Large intestine (tissue), 12 donors: ENCODE measurements at places on chromosomes 7 and 10.

DNA sequence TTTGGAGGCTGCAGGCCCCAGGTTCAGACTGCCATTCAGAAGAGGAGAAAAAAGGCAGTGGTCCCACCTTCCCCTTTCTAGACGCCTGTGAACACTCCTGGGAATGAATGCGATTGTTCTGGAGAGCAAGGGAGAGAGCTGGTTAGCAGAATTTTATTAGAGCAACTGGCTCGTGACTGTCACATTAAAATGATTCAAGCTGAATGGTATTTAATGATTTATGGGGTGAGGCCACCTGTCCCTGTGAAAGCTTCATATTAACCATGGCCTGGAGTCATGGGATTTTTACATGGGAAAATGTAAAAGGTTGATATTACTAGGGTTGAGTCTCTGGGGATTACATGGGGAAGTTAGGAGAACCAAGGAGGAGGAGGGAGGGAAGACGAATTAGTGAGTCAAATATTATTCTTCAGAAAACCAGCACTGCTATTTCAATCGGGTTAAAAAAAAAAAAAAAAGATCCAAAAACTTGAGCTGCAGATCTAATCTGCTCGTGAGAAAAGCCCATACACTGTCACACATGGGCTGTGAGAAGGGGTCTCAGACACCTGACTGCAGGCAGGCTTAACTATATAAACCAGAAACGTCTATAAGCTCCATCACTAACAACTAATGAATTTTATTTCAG lies 8.3 kb downstream of the CXCL12 start:
- no peak for DNase-seq

- DNase-seq: peak; percentile 60
Measured at GRCh38 chr7:130901209-130901783, 167.3 kb upstream of the KLF14 start.

DNA sequence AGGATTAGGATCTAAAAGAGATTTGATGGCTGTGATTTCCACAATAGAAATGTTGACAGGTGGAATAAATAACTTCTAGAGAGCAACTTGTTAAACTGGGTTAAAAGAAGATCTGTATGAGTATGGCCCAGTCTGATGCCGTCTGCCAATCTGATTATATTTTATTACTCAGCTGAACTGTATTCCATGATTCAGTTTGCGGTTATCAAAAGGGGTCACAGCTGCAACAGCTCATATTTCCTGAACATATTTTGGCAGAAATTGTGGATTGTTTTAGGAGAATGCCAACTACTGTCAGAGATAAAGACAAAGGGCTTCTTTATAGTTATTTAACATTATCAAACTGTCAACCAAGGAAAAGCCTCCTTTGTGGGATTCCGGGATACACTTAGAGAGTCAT lies 244.8 kb upstream of the MINDY3 start:
- DNase-seq: no peak

DNA sequence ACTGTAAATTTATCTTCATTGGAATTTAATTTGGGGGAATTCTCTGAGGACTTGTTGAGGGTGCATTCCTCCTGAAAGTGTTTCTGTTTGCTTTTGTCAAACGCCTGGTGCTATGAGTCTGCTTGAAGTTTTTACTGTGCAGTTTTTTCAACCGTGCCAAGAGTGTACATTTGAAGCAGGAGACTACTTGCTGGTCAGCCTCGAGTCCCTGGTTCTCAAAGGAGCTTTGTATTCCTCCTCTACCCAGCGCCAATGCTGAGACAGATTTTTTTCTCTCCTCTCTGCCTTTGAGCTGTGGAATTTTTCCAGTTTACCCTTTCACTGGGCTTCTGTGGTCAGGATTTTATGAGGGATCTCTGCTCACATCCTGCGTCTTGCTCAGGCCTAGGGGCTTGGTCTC lies 62.1 kb downstream of the NPY start:
- DNase-seq: no peak

DNA sequence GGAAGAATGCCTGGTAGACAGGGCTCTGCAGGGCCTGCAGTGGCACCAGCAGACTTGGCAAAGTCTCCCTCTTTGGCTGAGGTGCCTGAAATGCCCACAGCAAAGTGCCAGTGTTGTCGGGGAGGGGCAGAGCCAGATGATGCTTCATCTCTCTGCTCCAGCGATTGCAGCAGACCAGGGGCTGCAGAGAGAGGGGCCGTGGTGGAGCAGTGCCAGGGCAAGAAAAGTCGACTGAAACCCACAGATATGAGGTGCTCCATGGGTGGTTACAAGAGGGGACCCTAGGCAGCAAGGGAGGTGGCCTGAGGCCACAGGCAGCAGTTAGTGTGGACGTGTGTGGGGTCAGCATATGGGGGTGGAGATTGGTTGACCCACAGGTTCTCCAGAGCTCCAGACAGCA lies 123.5 kb upstream of the SHH start:
- no peak for DNase-seq

GRCh38 chr7:105816954-105817615 lies 59.3 kb downstream of the ATXN7L1 start:
- no peak for DNase-seq

DNA sequence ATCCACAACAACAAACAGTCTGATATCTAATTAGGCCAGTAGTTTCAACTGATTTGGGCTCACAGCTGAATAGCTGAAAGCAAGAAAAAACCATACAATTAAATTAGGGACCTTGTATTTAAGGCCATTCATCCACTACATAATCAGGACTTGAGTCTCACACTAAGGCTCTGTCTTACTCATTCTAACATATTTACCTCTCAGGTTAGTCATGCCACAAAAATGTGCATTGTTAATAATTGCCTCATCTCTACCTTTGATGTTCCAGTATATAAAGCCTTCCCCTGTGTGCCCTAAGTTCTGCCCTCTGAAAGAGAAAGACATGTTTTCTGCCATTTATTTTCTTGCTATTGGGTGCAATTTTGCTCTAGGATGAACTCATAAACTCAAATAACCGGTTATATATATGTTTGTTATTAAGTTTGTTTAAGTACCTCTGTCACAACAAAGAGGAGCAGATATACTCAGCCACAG lies 5.3 kb upstream of the C1GALT1 start:
- DNase-seq: peak; percentile 94

DNA sequence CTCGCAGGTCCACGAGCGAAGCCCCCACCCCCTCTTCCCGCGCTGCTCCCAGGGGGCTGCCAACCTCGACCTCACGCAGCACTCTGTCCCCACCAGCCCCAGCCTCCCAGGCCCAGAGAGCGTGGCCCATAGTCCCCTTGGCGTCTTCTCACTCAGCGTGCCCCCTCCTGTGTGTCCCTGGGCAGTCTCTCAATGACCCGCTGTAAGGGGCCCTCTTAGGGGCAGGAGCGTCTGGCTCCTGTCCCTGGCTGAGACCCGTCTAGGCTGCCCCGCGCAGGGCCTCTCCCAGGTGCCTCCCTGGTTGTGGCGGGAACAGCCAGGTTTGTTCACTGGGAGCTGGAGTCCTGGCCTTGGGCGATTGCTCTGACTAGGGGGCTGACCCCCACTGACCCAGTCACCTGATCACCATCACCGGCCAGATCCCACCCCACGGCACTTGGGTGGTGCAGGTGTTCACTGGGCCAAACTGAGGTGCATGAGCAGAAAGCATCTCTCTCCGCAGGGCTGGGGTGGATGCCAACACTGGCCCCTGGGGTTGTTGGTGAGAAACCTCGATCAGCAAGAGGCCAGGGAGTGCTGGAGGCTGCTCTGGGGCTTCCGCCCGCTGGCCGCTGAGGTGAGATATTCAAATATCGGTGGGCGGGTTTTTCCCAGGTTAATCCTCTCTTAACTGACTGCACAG lies 12.6 kb upstream of the WDFY4 start:
- no peak for DNase-seq

DNA sequence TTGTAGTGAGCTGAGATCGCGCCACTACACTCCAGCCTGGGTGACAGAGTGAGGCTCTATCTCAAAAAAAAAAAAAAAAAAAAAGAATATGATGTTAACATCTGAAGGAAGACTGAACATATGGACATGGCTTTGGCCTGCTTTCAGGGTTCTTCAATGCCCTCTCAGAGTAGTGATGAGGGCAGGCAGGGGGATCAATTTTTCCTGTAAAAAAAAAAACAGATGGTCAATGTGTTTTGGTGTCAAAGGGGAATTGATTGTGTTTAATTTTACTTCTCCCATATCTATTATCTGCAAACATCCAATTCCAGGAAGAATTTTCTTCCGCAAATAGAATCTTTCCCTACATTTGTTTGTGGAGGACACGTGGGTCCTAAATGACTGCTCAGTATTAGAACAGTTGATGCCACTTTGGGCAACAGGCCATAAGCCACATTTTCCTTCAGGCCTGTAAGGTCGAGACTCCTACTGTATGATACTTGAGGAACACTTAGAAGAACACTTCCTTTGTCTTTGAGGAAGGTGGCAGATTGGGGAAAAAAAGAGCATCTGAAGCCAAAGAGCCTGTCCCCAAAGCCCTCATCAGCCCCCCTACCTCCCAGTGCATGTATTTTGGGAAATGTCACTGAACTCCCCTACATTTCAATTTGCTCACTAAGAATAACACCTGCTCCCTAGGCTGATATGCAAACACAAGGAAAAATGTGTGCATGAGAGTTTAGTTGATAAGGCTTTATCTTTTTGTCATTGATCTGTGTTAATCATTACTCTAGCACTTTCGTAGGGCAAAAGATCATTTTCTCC lies 28.3 kb downstream of the MGAM2 start:
- DNase-seq: peak; percentile 65
